ENCODE measurements at places on chromosomes 12 and 14.

DNA sequence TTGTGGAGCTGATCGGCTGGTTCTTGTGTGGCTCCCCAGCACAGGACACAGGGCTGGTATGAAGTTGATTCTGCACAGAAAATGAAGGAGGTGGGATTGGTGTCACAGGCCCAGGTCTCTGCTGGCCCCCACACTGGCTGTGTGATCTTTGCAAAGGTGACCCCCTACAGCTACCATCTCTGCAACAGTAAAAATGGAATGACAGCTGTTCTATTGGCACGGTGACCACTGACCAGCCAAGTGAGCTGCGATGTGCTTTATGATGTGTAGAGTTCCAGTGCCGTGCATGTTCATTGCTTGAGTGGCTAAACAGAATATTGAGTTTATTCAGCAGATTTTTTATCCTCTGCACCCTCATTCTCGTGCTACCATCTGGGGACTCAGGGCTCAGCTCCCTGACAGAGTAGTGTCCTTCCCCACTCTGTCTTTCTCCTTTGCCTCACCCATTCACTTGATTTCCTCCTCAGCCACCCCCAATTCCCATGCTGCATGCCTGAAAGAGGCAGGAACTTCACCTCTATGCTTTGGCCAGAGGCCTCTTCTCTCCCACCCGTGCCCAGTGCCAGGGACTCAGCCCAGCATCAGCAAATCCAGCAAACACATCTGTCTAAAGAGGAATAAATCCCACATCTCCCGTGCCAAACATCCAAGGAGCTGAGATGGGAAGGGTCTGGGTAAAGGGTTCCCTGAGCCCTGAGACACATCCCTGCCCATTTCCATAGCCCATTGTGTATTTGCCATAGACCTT lies 21.2 kb downstream of the C14orf132 start:
- no peak for DNase-seq

GRCh38 chr14:94104731-94105130 lies 5.8 kb upstream of the IFI27 start:
- DNase-seq: no peak

DNA sequence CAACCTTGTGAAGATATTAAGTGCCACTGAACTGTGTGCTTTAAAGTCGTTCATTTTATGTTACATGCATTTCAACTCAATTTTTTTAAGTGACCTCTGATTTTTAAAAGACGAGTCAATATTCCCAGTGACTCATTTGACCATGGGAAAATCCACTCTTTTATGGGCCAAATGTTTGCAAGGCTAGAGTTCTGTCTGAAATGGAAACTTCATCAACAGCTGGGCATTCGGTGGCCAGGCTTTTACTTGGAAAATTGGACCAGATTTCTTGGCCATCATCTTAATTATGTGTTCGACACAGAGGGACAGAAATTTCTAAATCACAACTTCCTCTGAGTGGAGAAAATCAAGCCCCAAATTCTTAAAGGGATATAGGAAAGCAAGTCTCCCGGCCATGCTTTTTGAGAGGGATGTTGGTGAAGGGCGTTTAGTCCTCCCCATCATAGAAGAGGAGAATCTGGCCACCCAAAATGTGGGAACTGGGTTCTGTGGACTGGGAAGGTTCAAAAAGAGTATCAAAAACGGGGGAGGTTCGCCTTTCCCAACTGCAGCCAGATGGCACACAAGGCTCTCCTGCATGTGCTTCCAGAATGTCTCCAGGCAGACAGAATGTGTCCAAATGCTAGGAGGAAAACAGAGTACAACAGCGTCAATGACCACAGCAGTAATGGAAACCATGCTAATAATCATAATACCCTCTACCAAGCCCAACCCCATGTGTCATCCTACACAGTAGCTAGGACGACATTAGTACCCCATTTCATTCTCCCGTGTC lies 40.9 kb upstream of the FZD10 start:
- no peak for DNase-seq

DNA sequence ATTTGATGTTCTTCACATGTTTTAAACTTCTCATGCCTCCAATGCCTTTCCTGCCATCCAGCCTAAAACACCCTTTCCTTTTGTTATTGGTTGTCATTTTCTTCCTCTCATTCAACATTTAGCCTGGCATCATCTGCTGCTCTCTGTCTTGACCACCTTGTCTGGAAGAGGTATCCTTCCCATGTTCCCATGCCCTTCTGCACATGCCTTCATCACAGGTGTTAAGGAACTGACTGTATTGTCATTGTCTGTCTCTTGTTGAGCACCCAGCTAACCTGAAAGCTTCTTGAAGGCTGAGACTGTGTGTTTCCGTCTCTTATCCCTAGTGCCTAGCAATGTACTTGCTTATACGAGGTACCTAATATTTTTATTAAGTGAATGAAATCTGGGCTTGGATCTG lies 4.5 kb upstream of the LRP1 start:
- DNase-seq: no peak

GRCh38 chr12:120841525-120841924 lies 62.6 kb downstream of the SPPL3 start:
- no peak for DNase-seq

DNA sequence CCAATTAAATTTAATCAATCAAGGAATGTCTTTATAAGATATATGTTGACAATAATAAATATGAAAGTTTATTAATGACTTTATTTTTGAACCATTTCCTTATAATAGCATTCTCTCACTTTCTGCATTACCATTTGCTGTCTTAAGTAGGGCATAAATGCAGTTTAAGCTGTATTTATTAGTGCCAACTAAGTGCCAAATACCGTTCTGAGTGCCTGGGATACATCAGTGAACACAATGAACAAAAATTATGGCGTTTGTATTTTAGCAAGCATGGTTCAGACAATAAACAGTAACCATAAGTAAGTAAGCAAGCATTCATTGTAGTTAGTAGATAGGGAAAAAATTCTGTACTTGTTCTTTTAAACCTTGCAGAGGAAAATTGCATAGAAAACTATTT lies 145.8 kb downstream of the FUT8 start:
- DNase-seq: no peak

- peak; percentile 81 for DNase-seq
Measured at GRCh38 chr12:48814262-48815125, 3.8 kb upstream of the CACNB3 start.

- no peak for DNase-seq
Measured at GRCh38 chr14:52011523-52011922, 22.2 kb downstream of the RTRAF start.

- DNase-seq: no peak
Measured at GRCh38 chr12:94165670-94166364, 17.4 kb downstream of the PLXNC1 start.

- DNase-seq: no peak
Measured at GRCh38 chr12:131911851-131912477, 17.1 kb upstream of the PUS1 start.

DNA sequence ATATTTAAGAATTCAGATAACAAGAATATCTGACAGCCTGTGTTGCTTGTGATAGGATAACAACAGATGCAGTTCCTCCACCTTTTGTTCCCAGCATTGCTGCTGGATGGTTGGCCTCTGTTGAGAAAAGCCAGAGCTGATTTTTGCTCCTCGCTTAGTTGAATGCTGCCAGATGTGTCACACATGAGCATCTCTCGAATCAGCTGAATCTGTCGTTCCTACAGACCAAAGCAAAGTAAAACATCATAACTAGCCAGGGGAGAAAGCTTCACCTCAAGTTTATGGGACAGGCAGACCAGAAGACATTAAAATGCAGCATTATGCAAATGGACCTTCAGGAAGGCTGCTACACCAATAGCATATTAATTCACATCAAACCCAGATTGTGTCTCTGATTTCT lies 20.1 kb downstream of the RACGAP1 start:
- no peak for DNase-seq

GRCh38 chr14:36019126-36019525 lies 157.4 kb downstream of the PTCSC3 start:
- no peak for DNase-seq

- DNase-seq: no peak
Measured at GRCh38 chr14:86505808-86506207, 975.9 kb downstream of the FLRT2 start.

- no peak for DNase-seq
Measured at GRCh38 chr12:112185093-112185923, 59.9 kb downstream of the TRAFD1 start.

DNA sequence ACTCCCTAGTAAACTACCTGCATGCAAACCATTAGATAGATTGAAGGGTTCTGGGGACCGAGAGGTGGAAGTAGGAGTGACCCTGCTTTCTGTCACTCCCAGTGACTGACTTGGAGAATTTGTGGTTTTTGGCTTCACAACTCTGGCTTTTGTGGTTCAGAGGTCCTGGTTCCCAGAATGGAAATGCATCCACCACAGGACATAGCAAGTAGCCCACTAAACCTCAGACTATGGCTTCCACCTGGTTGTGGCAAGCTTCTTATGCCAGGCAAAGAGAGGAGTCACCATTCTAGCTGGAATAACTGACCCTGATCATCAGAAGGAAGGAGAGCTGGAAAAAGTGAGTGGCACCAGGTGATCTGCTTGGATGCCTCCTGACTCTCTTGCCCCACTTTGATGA lies 162.4 kb upstream of the TMEM260 start:
- no peak for DNase-seq

- no peak for DNase-seq
Measured at GRCh38 chr12:109269428-109269827, 39.7 kb downstream of the FOXN4 start.

GRCh38 chr12:26195250-26195640 lies at the start of gene SSPN:
SSPN (plus strand) TSS chr12:26195573; CDS start chr12:26195673, 100 bp downstream.
- DNase-seq: peak; percentile 61

GRCh38 chr12:4225571-4225970 lies 48.0 kb upstream of the CCND2 start:
- no peak for DNase-seq

DNA sequence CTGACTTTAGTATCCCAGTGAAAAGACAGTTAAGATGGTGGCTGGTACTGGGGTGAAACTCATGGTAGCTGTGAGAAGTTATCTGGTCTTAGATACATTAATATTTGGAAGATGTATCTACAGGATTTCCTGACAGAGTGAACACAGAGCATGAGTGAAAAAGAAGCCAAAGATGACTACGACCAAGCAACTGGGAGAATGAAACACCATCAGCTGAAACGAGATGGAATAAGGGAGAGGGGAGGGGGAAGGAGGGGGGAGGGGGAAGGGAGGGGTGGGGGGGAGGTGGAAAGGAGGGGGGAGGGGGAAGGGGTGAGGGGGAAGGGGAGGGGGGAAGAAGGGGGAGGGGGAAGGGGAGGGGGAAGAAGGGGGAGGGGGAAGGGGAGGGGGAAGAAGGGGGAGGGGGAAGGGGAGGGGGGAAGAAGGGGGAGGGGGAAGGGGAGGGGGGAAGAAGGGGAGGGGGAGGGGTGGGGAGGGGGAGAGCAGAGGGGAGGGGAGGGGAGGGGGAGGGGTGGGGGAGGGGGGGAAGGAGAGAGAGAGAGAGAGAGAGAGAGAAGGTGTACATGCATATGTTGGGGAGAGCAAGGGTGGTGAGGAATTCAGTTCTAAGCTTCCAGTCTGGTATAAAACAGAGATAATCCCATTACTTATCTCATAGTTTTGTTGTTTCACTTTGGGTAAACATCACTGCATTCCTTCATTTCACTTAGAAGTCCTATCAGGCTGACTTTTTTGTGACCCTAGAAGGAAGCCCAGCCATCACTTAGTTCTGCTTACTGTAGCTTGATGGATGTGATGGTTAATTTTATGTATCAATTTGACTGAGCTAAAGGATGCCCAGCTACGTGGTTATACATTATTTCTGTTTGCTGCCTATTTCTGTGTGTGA lies 73.9 kb downstream of the SPPL3 start:
- DNase-seq: no peak

DNA sequence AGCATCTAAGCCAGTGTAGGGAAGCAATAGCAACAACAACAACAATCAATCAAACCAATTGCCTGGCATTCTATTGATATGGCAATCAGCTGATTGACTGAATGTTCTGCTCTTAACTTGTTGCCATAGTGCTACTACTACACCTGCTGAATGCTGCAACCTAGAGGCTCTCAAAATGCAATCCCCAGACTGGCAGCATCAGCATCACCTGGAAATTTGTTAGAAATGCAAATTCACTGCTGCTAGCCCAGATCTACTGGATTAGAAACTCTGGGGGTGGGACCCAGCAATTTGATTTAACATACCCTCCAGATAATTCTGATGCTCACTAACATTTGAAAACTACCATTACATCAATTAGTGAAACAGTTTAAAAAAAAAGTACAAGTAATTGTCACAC lies 363.6 kb downstream of the SNAPC1 start:
- no peak for DNase-seq

- DNase-seq: peak; percentile 6
Measured at GRCh38 chr12:18139989-18140596, 50.1 kb upstream of the RERGL start.

DNA sequence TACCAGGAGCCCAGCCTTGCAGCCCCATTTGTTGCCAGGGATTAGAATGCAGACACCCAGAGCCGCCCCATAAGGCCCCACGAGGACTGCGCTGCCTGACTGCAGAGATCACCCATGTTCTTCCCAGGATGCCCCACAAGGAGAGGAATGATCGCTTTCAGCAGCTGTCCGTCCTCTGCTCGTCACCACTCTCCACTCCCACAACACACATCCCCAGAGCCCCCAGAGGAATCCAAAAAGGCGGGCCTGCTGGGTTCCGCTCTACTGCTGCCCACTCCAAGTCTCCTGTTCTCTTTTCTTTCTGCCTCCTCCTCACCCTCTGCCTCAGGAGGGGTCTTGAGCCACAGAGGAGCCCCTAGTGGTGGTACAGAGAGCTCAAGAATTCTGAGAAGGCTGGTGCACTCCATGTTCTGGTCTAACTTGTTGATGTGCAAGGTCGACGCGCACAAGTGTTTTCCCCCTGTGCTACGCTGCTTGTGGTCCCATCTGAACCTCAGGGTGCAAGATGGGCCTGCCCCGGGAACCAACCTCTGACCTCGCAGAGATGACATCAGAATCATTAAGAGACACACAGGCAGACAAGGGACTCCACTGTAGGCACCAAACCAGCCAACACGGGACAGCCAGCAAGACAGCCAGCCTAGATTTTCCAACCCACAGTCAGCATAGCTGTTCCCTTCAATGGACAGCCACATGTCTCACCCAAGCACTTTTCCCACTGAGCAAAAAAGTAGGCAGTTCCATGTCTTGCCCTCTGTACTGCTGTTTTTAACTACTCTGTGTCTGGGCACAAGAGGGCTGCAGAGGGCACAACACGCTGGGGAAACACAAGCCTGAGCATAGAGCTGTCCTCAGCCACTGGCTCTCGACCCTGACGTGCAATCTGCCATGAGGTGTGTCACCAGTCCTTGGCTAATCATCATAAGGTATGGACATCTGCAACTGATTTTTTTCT lies 29.9 kb downstream of the PXN start:
- DNase-seq: peak; percentile 30

GRCh38 chr14:96797582-96798349 lies 584 bp downstream of the VRK1 start:
- DNase-seq: peak; percentile 4
